Skin of body (tissue), 3 donors: ENCODE measurements at places on chromosomes 6 and 20.

GRCh38 chr6:5521322-5521721 is 260.0 kb downstream of the FARS2 start:
- DNase-seq: no peak

DNA sequence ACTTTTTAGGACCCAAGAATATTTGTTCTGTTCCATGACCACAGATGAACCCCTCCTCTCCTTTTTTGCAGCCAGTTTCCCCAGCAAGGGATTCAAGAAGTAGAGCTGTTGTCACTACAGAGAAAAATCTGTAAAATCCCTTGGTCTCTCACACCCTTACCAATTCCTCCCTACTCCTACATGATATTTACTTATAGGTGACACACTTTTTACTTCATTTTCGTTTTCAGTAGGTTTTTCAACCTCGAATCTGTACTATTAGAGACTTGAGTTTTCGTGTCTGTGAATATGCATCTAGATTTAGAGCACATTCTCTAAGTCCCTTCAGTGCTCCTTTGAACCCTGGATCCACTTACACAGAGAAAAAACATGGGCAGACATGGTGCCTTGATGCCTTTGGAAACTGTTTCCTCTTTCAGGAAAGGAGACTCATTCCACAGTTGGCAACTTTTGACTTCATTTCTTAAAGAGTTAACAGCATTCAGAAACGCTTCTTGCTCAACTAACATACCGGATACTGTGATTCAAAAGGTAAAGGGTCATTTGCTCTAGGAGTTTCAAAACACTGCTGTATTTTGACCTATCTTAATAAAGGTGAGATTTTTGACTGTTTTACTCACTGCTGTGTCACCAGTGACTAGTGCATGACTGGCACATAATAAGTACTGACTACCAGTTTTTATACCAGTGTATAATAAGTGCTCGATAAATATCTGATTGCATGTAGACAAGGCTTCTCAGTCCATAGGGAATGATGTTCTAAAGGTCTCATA is 50.6 kb downstream of the LAMA4 start:
- no peak for DNase-seq

DNA sequence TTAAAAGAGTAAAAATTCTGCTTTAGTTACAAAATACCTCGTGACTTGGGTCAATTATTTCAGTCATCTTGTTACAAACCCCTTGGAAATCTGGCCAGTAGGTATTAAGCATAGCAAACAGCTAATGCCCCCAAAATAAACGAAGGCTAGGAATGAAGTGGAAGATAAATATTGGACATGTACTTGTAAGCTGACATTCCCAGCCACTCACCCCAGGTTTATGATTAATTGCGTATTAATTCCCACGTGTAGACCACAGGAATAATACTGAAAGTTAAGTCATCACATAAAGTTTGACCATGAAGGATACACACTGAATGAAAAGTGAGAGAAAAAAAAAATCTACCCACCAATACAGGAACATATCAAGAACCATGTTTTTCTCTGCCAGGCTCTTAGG is 936.5 kb upstream of the ADGRB3 start:
- no peak for DNase-seq

DNA sequence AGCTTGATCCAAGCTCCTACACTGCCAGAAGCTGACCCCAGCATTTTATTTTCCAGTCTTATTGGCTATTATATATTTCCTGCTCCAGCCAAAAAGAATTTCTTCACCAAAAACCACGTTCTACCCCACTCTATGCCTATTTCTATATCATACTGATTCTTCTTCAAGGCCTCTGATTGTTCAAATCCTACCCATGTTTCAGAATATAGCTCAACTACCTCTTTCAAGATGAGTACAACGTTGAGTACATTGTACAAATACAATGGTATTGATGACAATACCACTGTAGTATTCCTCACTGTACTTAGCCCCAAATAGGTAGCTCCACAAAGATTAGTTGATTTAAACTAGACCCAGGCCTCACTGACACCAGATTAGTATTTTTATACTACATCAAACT is 31.0 kb downstream of the ASCC3 start:
- no peak for DNase-seq

GRCh38 chr6:89567630-89568390 is 70.7 kb downstream of the LYRM2 start:
- no peak for DNase-seq

DNA sequence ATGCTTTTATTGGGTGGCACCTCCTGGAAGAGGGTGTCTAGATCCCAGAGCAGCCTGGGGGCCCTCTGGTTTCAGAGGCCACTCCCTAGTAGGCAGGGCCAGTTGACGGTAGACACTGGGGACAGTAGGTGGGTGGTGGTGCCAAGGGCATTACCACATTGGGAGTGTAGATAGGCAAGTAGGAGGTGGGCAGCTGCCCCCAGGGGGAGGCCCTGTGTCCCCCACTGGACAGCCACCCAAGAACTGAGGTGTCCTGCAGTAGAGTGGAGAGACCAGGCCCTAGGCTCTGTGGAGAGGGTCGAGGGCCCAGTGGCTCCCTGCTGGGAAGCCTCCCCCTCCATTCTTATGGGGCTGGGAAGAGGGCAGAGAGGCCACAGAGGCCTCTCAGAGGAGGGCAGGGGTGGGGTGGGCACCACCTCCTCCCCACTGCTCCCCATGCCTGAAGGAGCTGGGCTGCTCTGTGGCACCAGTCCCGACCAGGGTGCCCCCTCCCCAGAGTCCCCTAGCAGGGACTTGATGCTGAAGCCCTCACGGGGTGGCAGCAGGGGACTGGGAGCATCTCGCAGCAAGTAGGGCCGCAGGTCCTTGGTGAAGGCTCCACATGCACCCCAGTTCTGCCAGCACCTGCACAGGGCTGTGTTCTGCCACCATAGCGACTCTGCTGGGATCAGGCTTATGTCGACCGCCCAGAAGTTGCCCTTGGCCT is 305.0 kb upstream of the KCNQ5 start:
- no peak for DNase-seq

DNA sequence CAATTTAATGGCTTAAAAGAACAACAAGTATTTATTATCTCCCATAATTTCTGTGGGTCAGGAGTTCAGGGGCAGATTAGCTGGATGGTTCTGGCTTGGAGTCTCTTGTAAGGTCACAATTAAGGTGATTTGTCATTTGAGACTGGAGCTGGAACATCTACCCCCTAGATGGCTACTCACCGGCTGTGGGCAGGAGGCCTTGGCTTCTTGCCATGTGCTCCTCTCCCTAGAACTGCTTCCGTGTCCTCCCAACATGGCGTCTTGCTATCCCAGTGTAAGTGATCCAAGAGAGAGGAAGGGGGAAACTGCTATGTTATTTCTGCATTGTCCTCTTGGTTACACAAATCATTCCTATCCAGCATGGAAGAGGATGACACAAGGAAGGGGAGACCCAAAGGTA is 210.2 kb upstream of the ECI2 start:
- DNase-seq: no peak

DNA sequence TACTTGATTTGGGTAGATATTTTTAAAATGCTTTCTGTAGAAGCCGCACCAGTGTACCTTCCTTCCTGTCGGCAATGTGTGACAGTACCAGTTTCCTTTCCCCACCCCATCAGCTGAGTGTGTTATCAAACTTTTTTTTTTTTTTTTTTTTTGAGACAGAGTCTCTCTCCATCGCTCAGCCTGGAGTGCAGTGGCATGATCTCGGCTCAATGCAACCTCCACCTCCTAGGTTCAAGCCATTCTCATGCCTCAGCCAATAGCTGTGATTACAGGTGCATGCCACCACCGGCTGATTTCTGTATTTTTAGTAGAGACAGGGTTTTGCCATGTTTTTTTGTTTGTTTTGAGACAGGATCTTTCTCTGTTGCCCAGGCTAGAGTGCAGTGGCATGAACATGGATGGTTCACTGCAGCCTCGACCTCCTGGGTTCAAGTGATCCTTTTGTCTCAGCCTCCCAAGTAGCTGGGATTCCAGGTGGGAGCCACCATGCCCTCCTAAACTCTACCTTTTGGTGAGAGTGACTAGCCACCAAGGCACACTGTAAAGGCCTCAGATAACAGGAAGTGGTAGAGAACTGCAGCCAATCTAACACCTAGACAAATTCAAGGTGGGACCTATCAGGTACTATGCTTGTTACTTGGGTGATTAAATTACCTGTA is 26.5 kb upstream of the ZBTB22 start:
- no peak for DNase-seq

DNA sequence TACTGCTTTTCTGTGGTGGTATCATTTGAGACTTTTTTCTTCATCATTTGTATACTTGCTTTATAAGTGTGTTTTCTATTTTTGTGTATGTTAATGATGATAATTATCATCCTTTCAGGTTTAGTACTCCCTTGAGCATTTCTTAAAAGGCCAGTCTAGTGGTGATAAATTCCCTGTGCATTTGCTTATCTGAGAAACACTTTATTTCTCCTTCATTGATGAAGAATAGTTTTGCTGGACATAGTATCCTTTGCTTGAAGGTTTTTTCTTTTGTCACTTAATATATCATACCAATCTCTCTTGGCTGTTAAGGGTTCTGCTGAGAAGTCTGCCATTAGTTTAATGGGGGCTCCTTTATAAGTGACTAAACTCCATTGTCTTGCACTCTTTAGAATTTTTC is 123.2 kb upstream of the IRAK1BP1 start:
- no peak for DNase-seq

- no peak for DNase-seq
Measured at GRCh38 chr6:169208011-169208410, 45.6 kb downstream of the THBS2 start.

DNA sequence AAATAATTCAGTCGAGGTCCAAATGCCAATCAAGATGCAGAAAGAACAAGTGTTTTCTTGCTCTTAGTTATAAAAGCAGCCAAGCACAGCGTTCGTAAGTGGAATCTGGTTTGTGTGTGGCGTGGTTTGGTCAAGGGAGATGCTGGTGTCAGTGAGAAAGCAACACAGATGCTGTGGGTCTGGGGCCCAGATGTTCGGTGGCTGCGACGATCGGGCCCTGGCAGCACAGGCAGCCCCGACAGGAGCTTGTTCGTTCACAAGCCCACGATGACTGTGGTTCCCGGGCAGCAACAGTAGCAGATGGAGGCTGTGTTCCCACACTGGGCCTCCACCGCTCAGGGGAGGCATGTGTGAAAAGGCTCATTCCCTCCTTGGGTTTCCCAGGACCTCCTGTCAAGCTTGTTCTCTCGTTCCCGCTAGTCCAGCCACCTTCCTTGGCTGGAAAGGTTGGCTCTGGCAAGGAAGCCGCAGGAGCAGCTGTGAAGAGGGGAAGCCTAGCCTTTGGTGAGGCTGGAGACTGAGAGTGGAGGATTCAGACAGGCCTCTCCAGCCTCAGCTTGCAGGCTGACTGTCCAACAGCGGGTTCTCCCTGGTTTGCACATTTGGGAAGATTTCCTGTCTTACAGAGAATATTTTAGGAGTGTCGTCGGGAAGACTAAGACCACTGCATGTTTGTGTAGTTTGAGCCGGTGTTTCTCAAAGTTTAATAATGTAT is 304.7 kb downstream of the QKI start:
- DNase-seq: peak; percentile 9

DNA sequence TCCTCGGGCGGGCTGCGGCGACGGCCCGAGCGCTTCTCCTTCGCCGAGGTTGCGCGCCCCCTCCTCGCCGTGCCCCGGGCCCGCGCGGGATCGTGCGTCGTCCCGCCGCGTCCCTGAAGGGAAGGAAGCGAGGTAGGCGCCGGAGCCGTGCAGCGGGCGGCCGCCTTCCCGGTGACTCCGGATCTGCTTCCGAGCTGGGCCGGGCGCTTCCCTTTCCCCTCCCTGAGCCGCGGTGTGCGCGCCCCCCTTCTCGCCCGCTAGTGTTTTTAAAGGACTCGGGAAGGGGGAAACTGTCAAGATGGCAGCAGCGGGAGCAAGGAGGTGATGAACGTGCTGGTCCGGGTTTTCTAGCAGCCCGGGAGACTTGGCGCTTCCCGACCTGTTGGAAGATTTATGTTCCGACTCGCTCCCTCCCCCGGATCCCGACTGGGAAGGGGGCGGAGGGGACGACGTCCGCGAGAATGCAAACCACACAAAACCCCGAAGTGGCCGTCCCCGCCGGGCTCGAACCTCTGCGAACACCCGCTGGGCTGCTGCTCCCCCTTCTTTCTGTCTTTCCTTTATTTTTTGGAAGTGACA is 744 bp upstream of the FOXO3 start:
- peak; percentile 75 for DNase-seq

DNA sequence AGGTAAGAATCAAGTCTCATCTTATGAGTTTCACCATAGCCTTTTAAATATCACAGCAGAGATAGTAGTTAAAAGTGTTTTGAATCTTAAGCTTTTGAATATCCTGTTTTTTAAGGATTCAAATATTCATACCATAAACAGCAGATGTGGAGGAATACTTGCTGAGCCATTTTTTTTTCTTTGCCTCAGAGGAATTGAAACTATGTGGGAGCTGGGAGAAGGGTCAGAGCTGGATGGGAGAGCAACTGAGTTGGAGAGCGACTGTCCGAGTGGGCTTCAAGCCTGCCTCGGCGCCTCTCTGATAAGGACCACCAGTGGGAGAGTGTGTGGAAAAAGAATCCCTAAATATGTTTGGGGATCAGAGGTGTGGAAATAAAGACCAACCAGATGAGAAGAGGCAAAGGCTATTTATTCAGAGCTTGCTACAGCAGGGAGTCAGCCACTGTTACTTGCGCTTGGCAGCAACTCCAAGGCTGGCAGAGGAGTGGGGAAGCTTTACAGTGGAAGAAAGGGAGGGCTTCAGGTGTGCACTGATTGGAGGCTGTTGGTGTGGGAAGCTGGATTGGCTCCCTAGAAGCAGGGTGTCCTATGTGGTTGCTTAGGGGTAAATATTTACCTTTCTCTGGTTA is 34.3 kb upstream of the MCUR1 start:
- no peak for DNase-seq

- no peak for DNase-seq
Measured at GRCh38 chr20:31674895-31675827, 37.4 kb downstream of the COX4I2 start.

- no peak for DNase-seq
Measured at GRCh38 chr6:146355521-146356100, 188.0 kb upstream of the RAB32 start.

GRCh38 chr6:84892671-84893070 is 128.3 kb upstream of the TBX18 start:
- no peak for DNase-seq

- DNase-seq: no peak
Measured at GRCh38 chr6:34602318-34603111, 46.4 kb upstream of the SPDEF start.

DNA sequence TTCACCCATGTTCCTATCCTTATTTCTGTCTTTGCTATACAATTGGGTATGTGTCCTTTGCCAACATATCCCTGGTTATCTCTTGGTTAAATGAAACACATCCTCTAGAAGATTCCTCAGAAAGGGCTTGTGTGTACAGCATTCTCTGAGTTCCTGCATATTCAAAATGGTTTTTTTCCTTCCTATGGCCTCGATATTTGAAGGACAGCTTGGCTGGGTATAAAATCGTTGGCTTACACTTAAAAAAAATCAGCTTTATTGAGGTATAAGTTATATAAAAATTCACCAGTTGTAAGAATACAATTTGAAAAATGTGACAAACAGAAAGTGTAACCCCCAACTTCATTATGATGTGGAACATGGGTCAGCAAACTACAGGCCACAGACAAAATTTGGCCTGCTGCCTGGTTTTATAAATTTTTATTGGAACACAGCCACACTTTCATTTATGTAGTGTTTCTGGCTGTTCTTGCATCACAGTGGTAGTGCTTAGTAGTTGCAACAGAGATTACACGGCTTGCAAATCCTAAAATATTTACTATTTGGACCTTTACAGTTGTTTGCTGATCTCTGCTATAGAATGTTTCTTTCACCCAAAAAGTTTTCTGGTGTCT is 16.7 kb downstream of the PCMT1 start:
- no peak for DNase-seq

GRCh38 chr6:145155411-145155810 is 579.9 kb downstream of the EPM2A start:
- no peak for DNase-seq

- DNase-seq: peak; percentile 60
Measured at GRCh38 chr6:25465941-25466340, 186.1 kb upstream of the SCGN start.

- DNase-seq: peak; percentile 14
Measured at GRCh38 chr6:56683882-56684281, 41.2 kb upstream of the DST start.
